ENCODE measurements at places on chromosomes 3 and 15. TPM values are rescaled to one million over a fixed set of nuclear protein-coding genes. Genes with fewer than 3 reads are reported as not detected.

DNA sequence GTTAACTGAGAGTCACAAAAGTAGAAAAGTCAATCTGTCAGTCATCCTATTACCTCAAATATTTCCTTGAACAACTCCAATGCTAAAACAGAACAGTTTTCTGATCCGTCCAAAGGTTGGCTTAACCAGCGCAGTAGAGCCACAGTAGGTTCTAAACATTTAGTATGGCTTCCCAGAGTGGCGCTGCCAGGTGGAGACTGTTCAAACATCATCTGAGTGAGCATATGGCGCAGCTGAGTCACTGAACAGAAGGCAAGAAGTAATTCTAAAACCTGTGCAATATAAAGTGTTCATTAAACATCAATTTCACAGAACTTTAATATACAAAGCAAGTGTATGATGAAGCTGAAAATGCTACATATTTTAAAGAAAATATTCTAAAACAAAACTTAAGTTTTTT lies 19.9 kb downstream of the CIP2A start:
- no peak for DNase-seq

DNA sequence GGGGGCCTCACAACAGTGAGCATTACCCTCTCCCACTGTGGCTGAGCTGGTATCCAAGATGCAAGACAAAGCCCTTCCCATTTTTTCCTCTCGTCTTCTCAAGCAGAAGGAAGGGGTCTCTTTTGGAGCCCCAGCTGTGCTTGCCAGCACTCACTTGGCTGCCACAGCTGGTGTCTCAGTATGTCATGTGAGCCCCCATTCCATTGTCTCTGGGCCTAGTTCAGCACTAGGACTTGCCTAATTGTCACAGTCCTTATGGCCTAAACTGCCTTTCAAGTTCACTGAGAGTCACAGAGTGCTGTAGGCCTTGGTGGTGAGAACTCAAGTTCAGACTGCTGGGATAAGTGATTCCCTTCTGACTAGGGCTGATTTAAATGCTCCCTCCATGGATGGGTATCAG lies 89.8 kb downstream of the ARHGEF26 start:
- DNase-seq = no peak

DNA sequence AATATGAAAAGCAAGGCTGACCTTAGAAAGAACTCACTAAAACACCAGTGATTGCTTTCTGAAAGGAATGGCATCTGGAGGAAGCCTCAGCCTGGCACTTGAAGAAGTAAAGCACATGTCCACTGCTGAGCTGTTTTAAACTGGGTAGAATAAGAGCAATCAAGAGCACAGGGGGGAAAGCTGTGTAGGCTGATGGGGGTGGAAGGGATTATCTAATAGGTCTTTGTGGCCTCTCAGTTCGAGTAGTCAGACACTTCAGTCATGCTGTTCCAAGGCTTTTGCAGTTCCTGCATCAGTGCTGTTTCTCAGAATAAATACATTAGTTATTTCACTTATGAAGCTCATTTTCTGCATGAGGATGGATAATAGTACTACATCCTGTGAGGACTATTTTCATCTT lies 22.6 kb downstream of the CCDC191 start:
- no peak for DNase-seq

DNA sequence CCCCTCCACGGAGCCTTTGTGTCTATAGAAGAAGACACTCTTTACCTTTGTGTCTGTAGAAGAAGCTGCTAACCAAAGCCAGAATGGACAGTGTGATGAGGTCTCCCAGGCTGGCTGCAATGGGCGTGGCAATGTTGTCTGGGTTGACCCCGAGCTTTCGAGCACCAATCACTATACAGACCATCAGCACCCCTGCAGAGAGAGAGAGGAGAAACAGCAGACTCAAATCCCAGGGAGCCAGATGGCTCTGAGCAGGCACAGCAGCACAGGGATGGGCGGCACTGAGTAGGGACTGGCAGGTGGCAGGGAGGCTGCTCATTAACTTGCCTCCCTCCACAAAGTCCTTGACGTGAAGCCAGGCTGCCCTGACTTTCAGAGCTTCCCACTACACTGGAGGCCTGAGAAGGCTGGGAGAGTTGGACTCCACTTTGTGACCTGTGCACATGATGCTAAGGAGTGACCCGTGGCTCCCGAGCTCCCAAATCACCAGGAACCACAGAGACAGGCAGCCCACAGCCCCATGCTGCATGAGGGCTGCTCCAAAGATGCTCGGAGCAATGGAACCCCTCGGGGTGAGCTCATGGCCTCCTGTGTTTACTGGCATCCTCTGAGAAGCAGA lies 53.9 kb downstream of the ROPN1B start:
- peak; percentile 12 for DNase-seq

- no peak for DNase-seq
Measured at GRCh38 chr15:58987036-58987435, 427 bp upstream of the RNF111 start.

DNA sequence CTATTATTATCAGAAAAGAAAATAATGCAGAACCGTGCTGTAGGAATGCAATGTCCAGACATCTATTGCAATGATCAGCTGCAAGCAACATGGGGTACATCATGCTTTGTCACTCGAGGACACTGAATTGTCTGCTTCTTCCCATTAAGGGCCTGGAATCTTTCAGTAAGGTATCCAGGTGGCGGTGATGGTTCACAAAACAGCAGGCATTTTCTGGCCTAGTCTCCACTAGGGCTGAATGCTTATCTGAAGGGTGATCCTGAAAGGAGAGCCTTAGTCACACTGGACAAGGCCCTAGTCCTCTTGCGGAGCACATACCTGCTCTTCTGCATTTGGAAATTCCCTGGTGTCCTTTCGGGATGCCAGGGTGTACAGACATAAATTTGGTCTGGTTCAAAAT lies 21.2 kb downstream of the ITPR1 start:
- DNase-seq = peak; percentile 43

- DNase-seq = no peak
Measured at GRCh38 chr15:36797128-36797527, 217.7 kb downstream of the CDIN1 start.

- no peak for DNase-seq
Measured at GRCh38 chr15:90750186-90750585, 33.0 kb downstream of the BLM start.

GRCh38 chr15:76258460-76258859 lies 52.8 kb downstream of the ETFA start:
- no peak for DNase-seq

DNA sequence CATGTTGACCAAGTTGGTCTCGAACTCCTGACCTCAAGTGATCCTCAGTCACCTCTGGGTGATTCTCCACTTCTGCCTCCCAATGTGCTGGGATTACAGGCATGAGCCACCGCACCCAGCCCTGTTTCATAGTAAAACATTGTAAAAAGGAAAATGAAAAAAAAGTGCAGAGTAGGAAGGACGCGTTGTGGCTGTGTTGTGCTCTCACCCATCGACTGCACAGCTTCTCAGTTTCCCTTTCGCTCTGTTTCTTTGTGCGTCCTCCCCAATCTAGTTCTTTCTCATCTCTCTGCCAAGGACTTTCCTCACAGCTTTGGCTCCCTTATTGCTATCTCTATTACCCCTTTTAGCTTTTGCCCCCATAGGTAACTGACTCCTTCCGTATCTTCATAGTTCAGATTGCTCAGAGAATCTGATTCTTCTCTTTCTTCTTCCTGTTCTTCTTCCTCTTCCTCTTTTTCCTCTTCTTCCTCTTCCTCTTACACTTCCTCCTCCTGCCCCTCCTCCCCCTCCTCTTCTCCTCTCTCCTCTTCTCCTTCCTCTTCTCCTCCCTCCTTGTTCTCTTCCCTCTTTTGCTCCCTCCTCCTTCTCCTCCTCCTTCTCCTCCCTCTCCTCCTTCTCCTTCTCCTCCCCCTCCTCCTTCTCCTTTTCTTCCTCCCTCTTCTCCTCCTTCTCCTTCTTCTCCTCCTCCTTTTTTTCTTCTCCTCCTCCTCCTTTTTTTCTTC lies 81.1 kb upstream of the VGLL4 start:
- no peak for DNase-seq

The SEC22A gene
- 24.1 TPM for total RNA-seq

The IMPDH2 gene
- total RNA-seq = 314 TPM

The DNAH1 gene
- 0.35 TPM for total RNA-seq

The SUCLG2 gene
- total RNA-seq = 39.0 TPM

The PTPN23 gene
- 48.8 TPM for total RNA-seq
